AG04450 (cell line): ENCODE measurements at places on chromosomes 2 and 18. TPM values are rescaled to one million over a fixed set of nuclear protein-coding genes. Genes with fewer than 3 reads are reported as not detected.

GRCh38 chr18:5297597-5297996 is 2.1 kb upstream of the ZBTB14 start:
- DNase-seq, result no peak

- DNase-seq, result no peak
Measured at GRCh38 chr2:48727560-48727959, 28.0 kb downstream of the LHCGR start.

The ATP6V1B1 gene
- polyA plus RNA-seq, result 0.57 and 0.82 TPM in 2 replicates

GRCh38 chr2:67792681-67793091 is 270.1 kb downstream of the C1D start:
- DNase-seq, result no peak

DNA sequence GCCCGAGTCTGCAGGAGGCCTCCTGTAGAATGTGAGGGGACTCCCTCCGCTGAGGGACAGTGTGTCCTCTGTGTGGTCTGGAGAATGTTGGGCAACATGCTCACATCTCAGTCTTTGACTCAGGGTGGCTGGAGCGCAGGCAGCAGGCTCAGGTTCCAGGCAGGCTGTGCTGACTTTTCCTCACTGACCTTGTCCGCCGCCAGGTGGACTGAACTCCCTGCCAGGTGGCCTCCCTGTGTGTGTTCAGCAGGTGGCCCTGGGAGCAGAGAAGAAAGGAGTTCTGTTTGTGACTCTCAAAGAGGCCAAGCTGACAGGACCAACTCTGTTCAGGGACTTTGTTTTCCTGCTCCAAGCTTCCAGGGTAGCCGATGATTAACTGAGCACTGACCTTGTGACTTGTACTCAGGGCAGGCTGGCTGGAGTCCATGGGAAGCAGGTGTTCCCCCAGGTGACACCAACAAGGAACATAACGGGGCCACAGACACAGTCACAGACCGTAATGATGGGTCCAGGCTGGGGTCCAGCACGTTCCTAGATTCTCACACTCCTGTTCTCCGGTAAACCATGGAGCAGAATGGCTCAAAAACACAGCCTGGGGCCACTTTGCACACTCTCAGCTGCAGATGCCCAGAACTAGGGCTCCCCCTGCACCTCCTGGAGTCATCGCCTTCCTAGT is 439.8 kb downstream of the RNF144A start:
- DNase-seq, result no peak
